ENCODE measurements at places on chromosomes 5 and 9.
A peak's percentile ranks its signal among the peaks of the same experiment; 100 is the strongest.

DNA sequence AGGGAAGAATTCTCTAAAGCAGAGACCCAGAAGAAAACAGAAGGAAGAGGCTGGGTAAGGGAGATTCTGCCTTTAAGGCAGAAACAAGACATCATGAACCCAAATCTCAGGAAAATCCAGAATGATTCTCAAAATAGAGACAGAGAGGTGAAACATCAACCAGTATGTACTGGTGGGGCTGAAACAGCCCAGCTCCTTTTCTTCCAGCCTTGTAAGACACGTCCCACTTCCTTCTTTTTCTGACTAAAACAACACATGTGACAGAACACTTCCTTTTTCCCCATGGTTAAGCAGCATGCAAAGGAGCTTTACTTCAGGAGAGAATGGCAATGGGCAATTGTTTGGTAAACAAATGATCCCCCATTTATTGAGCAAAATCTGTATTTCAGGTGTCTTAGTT, 230.8 kb upstream of the NR4A3 start:
- DNase-seq = no peak

DNA sequence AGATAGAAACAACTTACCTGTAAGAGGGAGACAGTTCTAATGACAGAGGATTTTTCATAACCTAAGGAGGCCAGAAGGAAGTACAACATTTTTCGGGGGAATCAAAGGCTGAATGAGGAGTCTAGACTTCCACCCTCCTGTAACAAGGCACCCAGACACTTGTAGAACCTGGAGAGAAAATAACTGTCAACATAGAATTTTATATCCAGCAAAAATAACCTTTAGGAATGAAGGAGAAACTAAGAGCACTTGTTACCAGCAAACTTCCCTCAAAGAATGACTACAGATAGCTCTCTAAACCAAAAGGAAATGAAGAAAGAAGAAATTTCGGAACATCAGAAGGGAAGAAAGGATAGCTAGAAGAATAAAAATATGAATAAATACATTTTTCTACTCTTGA, 25.9 kb upstream of the F2RL2 start:
- DNase-seq = no peak

DNA sequence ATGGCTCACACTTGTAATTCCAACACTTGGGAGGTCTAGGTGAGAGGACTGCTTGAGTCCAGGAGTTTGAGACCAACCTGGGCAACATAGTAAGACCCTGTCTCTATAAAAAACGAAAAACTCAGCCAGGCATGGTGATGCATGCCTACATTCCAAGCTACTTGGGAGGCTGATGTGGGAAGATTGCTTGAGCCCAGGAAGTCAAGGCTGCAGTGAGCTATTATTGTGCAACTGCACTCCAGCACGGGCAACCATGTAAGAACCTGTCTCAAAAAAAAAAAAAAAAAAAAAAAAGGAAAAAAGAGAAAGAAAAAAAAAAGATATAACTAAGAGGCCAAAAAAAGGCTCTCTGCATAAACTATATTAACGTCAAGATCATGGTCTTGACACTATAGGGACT, 27.3 kb downstream of the GIN1 start:
- DNase-seq = no peak

DNA sequence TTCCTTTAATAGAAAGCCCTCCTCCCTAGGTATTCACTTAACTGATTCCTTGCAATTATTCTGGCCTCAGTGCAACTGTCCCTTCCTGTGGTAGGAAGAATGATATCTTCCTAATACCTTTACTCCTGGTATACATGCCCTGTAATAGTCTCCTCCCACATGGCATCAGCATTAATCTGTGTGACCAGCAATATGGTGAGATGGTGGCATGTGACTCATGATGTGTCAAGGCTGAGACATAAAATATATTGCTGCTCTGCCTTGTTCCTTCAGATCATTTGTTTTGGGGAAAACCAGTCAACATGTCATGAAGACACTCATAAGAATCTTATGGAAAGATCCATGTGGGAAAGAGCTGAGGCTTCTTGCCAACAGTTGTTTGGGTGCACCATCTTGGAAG, 149.1 kb upstream of the TRPM3 start:
- no peak for DNase-seq

- no peak for DNase-seq
Observed at GRCh38 chr5:132766806-132767055, 10.3 kb downstream of the SEPTIN8 start.

GRCh38 chr5:177453852-177454396, 7.3 kb downstream of the PRR7 start:
- peak; percentile 45 for DNase-seq

DNA sequence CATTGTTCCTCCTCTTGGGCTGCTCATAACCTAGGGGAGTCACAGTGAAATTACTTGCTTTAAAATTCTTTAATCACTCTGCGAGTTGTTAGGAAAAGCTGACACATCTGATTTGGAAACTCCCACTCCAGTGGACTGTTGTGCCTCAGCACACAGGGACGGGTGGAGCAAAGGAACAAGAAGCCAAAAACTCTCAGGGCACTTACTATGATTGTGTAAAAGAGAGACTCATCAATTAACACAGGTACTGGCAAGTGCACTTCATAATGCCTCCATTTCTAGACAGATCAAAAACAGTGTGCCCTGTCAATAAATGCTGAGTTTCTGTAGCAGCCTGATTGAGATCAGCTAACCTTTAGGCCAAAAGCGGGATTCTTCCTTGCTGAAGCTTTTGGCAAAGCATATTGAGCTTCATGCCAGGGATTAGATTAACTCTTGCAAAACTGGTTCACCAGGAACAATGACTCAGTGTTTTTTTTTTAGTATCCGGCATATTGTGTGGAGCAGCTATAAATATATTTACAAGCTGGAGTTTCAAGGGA, 55.9 kb downstream of the TMC1 start:
- DNase-seq = no peak

GRCh38 chr5:1789834-1790471, 9.7 kb downstream of the MRPL36 start:
- no peak for DNase-seq

DNA sequence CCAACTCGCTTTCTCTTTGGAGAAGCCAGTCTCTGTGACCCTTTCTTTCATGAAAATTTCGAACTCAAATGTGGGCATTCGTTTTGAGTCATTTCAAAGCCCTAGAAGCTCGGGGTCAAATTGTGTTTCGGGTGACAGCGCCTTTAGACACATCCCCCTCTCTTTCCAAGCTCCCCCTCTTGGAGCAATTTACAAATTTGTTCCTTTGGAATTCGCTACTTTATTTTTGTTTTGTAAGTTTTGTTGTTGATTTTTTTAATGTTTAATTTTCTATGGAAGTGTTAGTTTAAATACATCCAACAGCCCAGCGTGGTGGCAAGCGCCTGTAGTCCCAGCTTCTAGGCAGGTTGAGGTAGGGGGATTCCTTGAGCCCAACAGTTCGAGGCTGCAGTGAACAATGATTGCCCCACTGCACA, 4.6 kb upstream of the BARX1 start:
- DNase-seq = no peak

- no peak for DNase-seq
Observed at GRCh38 chr5:77947041-77947428, 170.9 kb upstream of the TBCA start.

Measured in activated CD4-positive, alpha-beta T cell treated with anti-CD3 and anti-CD28 coated beads for 48 hours (primary cell).